ENCODE measurements at places on chromosomes 2 and 18.

- no peak for DNase-seq
These were observed 257.2 kb downstream of the DYSF start for GRCh38 chr2:71710367-71711132.

GRCh38 chr2:8265476-8266226 is 416.2 kb upstream of the ID2 start:
- DNase-seq, result no peak

- no peak for DNase-seq
These were observed 73.6 kb upstream of the RGPD5 start for GRCh38 chr2:109720380-109721106.

GRCh38 chr2:219131327-219131726 is 29.3 kb downstream of the NHEJ1 start:
- no peak for DNase-seq

All from posterior cingulate gyrus (tissue), 11 donors.